ENCODE measurements at places on chromosomes 3 and 15.

- DNase-seq: no peak
These were observed 61.8 kb downstream of the SLC12A8 start for GRCh38 chr3:125150525-125151441.

DNA sequence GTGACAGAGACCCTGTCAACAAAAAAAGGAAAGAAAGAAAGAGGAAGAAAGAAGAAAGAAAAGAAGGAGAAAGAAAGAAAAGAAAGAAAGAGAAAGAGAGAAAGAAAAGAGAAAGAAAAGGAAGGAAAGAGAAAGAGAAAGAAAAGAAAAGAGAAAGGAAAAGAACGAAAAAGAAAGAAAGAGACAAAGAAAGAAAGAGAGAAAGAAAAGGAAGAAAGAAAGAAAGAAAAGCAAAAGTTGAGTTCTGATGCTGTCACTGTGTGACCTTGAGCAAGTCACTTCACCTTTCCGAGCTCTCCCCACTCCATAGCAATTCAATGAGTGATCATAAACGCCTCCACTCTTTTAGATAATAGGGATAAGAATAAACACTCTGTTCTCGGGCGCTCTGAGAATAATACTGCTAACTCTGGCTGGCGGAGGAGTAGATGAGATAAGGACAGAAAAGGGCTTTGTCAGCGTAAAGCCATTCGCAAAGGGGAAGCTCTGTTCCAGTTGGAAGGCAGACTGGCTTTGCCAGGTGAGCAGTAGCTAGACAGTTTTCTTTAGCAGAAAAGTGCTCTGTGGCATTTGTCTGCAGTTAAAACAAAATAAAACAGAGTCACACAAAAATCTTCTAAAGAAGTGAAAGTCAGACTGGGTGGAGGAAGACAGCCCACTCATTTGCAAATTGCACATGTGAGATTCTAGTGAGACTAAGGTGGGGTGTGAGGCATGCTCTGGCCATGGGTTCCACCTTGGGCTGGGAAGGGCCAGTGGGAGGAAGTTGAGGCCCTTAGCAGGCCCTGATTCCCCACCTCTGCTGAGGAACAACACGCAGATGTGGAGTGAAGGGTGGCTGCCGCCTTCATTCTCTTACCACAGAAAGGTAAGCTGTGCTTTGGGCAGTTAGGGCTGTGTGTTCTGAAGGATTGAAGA is 9.6 kb upstream of the FLNB start:
- no peak for DNase-seq

- no peak for DNase-seq
These were observed 518.8 kb upstream of the ZNF385D start for GRCh38 chr3:22269831-22270230.

DNA sequence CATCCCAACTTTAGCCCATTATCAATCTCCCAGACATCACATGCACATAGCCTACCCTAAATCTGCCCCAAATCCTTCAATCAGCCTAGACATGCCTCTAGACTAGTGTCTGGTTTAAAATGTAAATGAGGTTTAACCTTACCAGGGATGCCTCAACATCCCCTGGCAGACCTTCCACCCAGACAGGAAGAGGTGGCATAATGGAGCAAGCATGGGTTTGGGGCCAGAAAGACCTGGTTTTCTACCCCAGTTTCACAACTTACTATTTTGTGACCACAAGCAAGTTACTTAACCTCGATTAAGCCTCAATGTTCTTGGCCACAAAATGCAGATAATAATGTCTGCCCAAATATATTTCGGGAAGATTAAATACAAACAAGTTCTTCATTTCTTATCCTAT is 28.3 kb upstream of the THBS1 start:
- DNase-seq: no peak

DNA sequence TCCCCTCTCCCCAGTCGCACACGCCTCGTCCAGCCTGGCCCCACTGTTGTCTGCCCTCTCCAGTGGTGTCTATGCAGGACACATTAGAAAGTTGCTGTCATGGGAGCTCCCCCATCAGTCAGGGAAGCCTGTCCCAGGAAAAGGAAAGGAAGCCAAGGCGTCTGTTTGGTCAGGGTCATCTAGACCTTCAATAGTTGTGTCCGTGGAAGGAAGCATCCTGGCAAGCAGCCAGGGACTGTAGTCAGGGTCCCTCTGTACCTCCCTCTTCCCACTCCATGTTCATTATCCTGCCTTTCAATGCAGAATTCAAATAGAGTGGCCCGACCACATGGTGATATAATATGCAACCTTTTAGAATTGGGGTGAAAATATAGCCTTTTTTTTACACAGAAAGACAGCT is 60.7 kb upstream of the RAB6B start:
- no peak for DNase-seq

- DNase-seq: no peak
These were observed 52.1 kb downstream of the TFG start for GRCh38 chr3:100761211-100761942.

DNA sequence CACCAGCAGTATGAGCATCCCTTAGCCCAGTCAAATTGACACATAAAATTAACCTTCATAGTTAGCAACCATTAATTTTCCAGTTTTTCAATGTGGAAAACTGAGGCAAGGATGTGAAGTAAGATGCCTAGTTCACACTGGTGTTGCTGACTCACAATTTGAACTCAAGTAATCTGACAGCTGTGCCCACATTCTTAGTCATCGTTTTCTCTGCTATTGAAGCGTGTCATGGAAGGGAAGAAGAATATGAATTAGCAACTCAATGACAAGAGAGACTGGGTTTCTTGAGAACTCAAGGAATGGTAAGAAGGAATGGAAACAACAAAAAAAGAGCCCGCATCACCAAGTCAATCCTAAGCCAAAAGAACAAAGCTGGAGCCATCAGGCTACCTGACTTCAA is 261.4 kb downstream of the EPHA3 start:
- DNase-seq: no peak

DNA sequence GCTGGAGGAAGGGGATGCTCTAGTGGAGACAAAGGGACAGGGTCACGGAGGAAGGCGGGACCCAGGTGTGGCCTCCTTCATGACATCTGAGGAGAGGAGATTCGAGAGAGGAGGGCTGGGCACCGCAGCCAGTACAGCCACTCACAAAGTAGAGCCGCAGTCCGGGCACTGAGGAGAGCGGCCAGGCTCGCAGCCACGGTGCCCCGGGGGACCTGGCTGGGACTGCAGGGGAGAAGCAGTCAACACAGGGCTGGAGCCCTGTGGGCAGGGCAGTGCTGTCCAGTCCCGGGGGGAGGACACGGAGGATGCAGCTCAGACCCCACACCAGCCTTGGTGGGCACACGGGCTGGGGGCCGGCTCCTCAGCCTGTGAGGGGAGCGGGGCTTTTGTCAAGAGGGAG is 40.3 kb downstream of the HMCES start:
- no peak for DNase-seq

DNA sequence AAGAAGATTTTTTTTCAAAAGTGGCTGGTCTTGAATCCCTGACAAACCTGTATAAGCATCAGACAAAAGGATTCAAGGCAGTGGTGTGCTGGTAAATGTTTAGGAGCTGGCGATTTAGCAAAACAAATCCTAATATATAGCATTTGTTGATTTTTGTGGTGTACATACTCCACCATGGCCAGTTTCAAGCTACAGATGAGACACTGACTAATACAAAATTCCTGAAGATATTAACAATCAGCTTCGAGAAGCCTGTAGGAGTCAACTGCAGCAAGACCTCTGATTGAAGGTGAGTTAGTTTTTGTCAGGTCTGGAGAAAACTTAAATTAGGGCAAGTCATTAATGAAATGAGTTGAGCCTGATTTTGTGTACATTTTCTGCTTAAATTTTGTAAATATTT is 6.7 kb downstream of the STRIT1 start:
- no peak for DNase-seq

- no peak for DNase-seq
These were observed 40.0 kb downstream of the SLC6A11 start for GRCh38 chr3:10855871-10856662.

DNA sequence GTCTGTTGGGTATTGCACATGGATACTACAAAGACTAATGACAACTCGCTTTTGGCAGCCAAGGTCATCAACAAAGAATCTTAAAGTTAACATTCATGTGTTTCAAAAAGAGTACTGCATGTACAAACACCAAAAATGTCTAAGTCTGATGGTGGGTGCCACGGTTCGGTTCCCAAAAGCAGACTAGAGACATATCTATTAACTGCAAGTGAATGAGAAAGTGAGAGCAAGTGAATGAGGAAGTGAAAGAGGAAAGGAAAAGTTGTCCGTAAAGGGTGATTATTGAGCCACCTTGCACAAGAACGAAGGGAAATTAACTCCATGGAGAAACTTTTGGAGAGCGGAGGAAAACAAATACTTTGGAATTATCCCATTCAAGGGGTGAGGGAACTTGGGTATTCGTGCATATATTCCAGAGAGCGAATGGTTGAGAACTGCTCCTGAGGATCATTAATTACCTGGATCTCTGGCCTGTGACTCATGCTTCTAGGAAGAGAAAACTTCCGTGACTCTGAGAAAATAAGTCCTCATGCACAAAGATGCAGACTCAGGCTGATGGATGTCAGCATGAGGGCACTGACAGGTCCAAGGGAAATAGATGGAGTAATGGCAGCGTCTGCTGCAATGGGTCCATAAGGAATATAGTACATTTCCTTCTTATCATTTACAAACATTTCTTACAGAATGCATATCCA is 336.5 kb upstream of the TGFBR2 start:
- DNase-seq: no peak

Measured in stimulated activated CD8-positive, alpha-beta memory T cell treated with anti-CD3 and anti-CD28 coated beads, Interleukin-7, amount 100 ng/mL, for 1 hour (primary cell).